ENCODE measurements at places on chromosomes 7 and 10. TPM values are rescaled to one million over a fixed set of nuclear protein-coding genes. Genes with fewer than 3 reads are reported as not detected.

The LIPF gene
- not detected for total RNA-seq

- no peak for DNase-seq
Measured at GRCh38 chr7:121369462-121369861, 26.6 kb downstream of the FAM3C start.

GRCh38 chr7:20542594-20542993 lies 72.9 kb upstream of the ABCB5 start:
- no peak for DNase-seq

DNA sequence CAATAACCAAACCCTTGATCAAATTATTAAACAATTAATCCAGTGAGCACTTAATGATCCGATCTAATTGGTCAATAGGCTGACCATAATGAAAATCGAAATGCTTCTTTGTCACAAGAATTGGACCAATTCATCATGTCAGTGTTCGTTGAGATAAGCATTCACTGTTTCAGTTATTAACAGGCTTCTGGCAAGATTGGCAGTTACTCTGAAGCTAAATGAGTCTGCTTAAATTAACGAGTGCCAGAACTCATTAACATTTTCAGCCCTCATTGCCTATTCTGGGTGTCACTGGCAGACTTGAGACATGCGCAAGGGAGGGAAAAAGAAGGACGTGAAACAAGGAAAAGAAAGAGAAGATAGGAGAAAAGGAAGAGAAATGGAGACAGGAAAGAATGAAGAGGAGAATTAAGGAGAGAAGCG lies 30.7 kb upstream of the SLC26A3 start:
- DNase-seq: no peak

DNA sequence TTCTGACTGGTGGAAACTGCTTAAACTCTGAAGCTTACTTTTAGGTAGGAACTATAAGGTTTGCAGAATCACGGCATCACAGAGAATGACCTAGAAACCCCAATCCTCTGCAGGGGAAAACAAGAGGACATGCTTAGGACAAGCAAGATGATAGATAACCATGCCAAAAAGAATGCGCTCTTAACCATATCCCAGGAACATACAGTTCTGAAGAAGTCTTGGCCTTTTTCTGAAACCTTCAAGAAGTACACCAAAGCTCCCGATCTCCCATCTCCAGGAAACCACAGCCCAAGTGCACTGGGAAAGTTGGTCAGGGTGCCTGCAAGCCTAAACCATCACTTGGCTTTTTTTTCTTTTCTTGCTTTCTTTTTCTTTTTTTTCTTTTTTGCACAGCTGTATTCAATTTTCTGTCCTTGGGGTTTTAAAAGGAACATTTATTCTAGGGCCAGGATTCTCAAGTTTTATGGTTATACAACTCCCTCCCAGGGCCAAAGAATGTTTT lies 12.2 kb upstream of the SVIL start:
- DNase-seq: no peak

DNA sequence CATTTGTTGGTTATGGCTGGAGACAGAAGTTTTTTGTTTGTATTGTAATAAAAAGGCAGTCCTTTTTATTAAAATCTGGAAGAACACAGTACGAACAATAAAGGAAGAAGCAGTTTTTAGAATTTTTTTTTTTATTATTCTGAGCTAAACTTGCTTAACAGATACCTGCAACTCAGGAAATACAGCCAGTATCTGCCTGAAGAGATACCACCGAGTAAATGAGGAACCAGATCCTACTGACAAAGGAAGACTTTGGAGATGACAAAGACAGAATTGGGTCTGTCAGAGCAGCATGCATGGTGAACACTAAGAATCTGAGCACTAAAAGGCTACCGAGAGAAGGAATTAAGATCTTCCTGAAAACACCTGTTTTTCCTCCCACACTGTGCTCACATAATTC lies 1335.9 kb upstream of the SORCS1 start:
- no peak for DNase-seq

The OR2A42 gene
- not detected for total RNA-seq

The PRKRIP1 gene
- 15.6 TPM for total RNA-seq

The MOGAT3 gene
- not detected for total RNA-seq

The ASZ1 gene
- not detected for total RNA-seq

The FANK1 gene
- total RNA-seq: 0.94 TPM

The CLDN4 gene
- 0.60 TPM for total RNA-seq

The AMPH gene
- 15.9 TPM for total RNA-seq

The ADAM8 gene
- 53.9 TPM for total RNA-seq

DNA sequence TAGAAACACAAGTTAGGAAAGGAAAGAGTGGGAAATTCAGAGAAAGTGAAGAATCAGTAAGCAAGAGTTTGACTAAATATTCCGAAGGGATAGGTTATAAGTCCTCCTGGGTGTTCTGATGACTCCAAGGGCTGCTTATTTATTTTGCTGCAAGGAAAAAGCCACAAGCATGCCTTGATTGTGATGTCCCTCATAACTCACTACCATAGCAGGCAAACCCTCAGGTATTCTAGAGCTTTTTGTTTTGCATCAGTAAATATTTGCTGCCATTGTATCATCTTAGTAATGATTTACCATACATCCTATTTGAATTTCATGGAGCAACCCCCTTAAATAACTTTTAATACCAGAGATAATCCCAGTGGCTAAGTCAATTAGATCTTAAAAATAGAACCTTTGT lies 688.1 kb downstream of the SUGCT start:
- no peak for DNase-seq

DNA sequence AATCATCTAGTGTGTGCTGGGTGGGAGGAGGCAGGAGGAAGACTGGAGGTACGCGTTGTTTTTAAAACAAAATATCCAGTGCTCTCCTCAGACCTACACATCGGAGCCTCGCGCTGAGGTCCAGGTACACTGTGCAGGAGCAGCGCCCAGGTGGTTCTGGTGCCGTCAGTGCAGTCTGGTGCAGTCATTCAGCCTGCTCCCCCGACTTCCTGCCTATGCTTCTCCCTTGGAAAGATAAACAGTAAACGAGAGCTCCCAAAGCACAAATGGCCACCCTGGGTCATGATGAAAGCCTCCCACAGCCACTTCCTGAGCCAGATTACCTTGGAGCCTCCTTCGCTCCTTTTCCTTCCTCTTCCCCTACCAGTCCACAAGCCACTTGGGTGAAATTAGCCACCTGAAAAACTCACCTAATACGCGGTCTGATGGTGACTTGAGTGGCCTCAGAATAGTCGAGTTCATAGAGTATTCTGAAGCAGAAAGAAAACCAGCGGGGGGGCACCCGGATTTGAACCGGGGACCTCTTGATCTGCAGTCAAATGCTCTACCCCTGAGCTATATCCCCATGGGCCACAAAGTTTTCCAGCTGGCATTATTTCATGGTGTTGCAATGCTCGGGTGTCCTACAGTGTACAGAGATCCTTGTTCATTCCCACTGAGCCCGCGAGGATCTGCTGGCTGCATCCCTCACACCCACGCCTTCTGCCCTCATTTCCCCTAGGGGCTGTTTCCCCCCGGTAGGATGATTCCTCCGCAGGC lies 82.5 kb downstream of the ZNF467 start:
- no peak for DNase-seq

GRCh38 chr7:142153400-142153799 lies 41.9 kb downstream of the MGAM2 start:
- no peak for DNase-seq

DNA sequence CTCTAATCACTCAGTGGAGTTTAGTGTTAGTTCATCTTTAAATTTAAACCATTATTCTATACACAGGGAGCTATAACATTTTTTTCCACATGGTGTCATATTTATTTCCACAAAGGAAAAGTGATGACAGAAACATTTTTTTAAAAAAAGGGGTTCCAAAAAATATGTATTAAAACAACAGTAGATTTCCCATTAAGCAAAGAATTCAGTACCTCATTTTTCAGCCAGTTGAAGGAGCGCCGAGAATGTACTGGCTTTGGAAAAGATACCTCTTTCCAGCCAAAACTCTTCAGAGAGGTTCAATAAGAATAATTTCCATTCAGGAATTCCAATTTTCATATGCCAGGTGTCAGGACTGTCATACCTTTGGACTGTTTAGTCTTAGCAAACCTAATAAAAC lies 250.5 kb upstream of the MEOX2 start:
- no peak for DNase-seq

DNA sequence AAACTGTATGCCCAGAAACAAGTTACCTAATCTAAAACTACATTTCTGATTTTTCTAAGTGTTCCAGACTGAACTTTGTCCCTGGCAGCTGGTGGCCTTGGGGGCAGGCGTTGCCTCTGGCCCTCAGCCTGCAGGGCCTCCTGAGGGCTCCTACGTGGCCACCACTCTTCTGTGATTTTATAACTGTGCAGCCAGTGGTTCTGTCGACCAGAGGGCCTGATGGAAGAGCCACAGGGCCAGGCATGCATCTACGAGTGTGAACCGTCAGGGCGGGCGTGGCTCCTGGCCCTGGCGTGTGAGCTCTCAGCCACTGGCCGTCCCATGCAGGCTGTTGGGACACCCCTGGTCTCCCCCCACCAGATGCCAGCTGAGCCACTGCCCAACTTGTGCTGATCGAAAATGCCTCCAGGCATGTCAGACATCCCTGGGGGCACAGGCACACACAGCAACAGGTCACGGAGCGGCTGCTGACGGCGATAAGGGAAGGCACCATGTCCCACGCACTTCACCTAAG lies 173.4 kb downstream of the ZMYND11 start:
- no peak for DNase-seq

The CALHM2 gene
- 63.5 TPM for total RNA-seq

The STK17A gene
- 60.2 TPM for total RNA-seq

GRCh38 chr7:135977007-135977741 lies at the start of gene MTPN:
Gene MTPN (minus strand): TSS chr7:135977359. CDS start chr7:135977100, 259 bp downstream.
- peak; percentile 95 for DNase-seq

GRCh38 chr7:134813663-134814396 lies 34.4 kb downstream of the CALD1 start:
- DNase-seq: no peak

The COL1A2 gene
- 263 TPM for total RNA-seq

DNA sequence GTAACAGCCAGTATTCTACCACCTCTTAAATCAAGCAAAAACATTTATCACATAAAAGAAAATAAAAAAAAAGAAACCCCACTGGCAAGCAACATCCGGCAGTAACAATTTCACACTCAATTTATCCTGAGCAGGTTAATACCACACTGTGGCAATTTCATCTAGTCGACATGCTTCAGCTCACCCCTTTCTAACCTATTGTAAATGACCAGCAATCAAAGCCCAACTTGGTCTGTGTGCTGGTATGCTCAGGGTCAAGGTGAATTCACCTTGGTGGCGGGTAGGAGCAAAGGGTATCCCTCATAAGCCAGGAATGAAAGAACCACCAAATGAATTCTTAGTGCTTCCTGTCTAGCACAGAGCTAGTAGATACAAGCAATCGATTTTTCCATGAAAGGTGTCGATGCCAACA lies 109.1 kb upstream of the AFAP1L2 start:
- DNase-seq: no peak

The ACHE gene
- total RNA-seq: 0.96 TPM

DNA sequence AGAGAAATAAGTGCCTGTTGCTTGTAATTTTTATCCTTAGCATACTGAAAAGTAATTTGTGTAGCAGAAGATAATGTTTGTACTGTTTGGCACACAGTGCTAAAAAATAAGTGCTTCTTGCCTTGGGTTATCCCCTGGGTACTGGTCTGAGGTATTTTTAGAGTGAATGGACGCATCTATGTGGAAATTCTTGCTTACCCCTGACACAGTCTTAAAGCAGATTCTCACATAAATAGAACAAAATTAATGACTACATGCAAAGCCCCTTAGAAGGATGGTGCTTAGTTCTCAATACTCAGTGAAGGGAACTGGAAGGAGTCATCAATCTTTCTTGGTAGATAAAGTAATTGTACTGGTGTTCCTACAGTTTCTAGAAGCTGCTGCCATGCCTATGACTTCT lies 548.6 kb downstream of the ARL4A start:
- DNase-seq: no peak

The TMEM196 gene
- not detected for total RNA-seq

The UPK3B gene
- 60.8 TPM for total RNA-seq

- no peak for DNase-seq
Measured at GRCh38 chr10:59711871-59712494, 2.3 kb upstream of the SLC16A9 start.

The SYT15B gene
- 1.7 TPM for total RNA-seq

DNA sequence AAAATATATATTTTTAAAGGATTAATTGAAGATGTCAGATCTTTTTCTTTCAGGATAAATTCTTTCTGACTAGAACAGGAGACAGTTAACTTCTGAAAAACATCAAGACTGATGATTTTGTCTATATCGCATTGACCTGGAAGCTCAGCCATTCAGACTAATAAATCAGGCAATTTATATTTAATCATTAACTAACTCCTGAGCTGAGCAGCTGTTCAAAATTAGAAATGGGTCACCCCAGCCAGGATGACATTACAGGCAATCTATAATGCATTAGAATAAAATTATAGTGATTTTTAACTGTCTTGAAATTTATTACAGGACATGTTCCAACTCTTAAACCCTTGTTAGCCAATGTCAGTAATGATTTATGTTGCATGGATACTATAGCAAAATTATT lies 139.9 kb downstream of the CDCA7L start:
- DNase-seq: no peak

The RFC2 gene
- total RNA-seq: 12.8 TPM

The SFTPA1 gene
- not detected for total RNA-seq

DNA sequence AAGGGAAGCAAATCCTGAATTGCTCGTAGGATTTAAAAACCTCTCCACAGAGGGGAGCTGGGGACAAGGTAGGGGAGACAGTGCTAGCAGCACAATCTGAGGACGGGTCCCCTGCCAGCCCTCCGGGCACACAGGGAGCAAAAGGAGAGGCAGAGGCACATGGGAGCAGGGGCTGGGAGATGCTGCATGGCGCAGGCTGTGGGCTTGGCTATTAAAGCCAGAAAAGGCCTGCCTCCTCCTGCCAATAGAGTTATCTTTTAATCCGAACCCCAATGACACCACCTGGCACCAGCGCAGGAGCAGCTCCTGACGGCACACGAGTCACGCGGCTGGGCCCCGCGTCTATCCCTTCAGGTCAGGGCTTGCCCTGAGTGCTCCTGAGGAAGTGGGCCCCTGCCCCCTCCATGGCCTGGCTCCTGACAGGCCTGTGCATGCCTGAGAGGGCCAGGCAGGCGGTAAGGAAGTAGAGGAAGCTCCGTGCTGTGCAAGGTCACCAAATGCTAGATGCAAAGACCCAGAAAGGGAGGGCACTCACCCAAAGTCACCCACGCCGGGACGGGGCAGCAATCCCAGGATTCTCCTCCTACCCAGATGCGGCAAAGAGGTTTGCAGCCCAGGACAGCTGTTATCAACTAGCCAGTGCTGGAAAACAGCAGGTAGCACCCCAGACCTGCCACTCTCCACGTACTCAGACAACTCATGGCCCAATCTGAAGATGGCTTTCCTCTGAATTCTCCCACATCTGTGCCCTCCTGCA lies 28.1 kb downstream of the DLG5 start:
- no peak for DNase-seq

DNA sequence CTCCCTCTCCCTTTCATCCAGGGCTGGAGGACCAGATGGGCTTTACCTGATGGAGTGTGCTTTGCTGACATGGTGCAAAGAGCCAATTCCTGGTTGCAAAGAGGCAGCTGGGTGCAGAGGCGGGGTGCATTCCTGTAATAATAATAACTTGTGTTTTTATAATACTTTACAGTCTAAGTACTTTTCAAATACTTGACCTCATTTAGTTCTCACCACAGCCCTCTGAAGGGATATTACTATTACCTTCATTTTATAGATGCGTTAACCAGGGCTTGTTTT lies 70.4 kb downstream of the TCF7L2 start:
- no peak for DNase-seq

Measured in omental fat pad (tissue), 4 donors.